NCI-H1092 treated with DMSO at 0.1 percent for 48 hours (cell line): ENCODE measurements at places on chromosomes 11 and 22.
A peak's percentile ranks its signal among the peaks of the same experiment; 100 is the strongest.

GRCh38 chr22:31136711-31137110 is 3.6 kb downstream of the PLA2G3 start:
- no peak for DNase-seq

GRCh38 chr11:84471501-84471900 is 1155.6 kb downstream of the DLG2 start:
- no peak for DNase-seq

DNA sequence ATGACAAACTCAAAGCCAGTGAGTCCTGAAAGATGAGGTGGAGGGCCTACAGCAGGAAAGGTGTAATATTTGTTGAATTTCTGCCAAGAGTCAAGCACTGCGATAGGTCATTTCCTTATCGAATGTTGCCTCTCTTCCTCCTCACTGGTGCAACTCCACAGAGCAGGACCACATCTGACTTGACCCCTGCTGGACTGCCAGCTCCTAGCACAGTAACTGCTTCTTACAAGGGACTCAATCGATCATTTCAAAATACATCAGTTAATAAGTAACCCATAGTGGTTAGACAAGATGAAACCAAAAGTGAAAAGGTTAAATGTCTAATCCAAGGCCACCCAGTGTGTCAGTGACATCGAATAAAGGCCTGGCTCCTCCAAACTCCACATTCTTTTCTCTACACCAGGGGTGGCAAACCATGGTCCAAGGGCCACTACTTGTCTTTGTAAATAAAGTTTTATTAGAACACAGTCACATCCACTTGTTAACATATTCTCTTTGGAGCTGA is 98.5 kb upstream of the CSNK2A3 start:
- DNase-seq: no peak

DNA sequence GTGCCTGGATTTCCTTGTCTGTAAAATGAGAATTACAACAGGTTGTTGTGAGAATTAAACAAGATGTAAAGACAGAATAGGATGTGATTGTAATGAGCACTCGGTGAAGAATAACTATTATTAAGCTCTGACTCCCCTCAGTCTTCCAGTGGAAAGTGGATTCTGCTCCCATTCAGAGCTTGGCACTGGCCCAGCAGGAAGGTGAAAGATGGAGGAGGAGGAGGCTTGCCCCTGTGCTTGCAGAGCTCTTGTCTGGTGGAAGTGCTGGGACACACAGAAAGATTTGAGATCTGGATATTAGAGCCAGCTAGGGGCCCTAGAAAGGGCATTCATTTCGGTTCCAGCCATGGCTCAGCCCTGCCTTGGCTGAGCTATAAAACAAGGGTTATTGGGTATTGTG is 28.2 kb downstream of the PHLDB1 start:
- DNase-seq: no peak

DNA sequence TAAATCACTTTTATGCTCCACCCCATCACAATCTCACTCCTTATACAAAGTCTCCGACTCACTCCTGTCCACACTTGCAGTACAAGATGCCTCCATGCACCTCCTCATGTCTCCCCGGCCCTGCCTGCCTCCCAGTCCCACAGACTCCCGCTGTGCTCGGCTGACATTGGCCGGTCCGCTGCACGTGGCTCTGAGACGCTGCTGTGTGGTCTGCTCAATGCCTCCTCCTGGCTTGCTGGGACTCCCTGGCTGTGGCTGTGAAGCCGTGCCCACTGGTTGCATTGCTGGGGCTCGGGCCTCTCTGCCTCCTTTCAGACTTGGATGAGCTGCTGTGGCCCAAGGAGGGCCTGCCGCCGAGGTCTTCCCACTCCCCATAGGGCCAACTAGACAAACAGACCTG is 224.0 kb upstream of the B3GAT1 start:
- no peak for DNase-seq

DNA sequence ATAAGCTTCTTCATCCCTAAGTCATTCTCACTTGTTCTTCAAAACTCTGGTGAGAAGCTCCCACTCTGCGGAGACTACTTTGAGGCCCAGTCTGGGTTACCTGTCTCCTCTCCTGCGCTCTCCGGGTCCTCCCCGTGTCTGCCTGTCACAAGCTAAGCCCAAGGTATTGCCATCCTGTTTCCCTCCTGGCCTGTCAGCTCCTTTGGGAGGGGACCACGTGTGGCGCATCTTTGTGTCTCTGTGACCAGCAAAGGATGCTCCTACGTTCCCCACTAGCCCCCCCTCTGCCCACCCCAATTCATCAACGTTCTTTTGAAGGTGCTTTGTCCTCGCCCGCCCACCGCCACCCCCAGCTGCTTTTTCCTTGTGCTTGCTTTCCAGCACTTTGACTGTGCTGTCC is 31.8 kb upstream of the FBLN1 start:
- DNase-seq: no peak

DNA sequence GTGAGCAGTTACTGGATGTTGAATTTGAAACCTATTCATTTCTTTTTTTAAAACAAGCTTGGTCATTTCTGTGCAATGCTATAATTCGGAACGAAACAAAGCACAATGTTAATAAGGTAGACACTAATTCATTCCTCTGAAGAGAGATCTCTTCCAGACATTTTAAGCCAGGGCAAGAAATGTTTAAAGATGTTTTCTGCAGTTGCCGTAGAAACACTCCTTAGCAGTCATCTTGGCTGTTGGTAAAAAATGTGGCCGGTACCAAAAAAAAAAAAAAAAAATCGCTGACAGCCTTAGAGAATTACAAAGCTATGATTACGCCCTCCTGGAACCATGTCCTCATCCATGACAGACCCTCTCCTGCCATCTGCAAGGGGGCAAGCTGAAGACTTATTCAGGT is 66.4 kb upstream of the TTC12 start:
- DNase-seq: no peak

DNA sequence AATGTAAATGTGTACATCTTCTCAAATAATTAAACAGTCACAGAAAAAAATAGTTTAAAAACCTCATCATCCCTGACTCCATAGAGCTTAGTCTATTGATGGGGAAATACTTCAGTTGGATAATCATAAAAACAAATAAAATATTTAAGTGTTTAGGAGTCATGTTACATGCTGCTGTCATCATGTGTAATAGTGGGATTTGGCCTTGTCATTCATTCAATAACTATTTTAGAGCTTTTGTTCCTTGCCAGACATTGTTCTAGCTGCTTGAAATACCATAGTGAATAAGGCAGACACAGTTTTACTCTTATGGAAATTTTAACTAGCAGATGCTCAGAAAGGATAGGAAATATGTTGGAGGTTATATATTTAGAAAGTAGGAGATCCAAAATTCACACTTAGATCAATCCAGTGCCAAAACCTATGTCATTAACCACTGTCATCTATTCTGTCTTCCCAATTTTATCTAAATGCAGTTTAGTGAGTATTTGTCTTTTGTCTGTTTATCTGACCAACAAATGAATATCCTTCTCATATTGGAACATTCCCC is 324.7 kb downstream of the CASP12 start:
- no peak for DNase-seq

GRCh38 chr22:17842386-17842785 is 68.1 kb upstream of the BID start:
- DNase-seq: no peak

GRCh38 chr11:62125316-62125715 is 1.5 kb downstream of the INCENP start:
- no peak for DNase-seq

- no peak for DNase-seq
Observed at GRCh38 chr11:5846701-5847100, 5.0 kb upstream of the OR52E6 start.

DNA sequence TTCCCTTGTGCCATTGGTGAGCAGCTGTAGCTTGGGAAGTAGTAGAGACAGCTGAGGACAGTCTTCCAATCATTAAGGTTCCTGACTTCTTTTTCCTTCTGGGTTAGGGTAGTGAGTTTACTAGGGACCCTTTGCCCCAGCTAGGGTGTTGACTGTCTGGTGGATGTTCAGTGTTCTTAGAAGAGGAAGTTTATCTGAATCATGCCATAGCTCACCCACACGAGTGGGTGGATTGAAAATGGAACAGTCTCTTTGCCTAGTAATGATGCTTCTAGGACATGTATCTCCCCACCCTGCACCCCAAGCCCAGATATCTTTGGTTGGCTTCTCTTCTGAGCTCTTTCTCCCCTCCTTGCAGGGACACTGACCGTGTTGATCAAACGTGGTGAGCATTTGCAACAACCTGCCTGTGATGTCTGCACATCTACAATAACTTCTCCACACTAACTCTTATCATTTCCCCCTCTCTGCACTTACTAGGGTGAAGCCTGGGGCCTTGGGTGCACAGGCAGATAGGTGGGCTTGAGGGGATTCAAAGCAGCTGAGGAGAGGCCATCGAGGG is 57.1 kb upstream of the HORMAD2 start:
- no peak for DNase-seq

GRCh38 chr11:96149743-96150555 is 193.0 kb downstream of the MAML2 start:
- DNase-seq: no peak

GRCh38 chr11:12448131-12448939 is 71.0 kb downstream of the PARVA start:
- DNase-seq: no peak

- DNase-seq: no peak
Observed at GRCh38 chr11:13902523-13902922, 60.0 kb upstream of the SPON1 start.

DNA sequence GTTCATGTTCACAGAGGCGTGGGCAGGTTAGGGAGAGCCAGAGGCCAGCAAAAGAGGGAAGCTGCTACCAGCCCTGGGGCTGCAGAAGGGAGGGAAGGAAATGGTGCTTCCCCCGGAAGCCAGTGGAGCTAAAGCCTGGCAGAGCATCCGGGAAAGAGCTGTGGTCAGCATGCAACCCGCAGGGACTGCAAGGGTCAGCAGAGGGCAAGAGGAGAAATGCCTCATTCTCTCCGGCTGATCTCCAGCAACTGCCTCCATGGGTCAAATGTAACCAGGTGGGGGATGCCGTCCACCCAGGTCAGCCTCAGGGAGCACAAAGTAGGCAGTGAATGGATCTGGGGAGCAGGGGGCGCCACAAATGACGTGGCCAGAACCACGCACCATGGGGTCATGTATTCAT is 36.9 kb upstream of the PRR5 start:
- no peak for DNase-seq

DNA sequence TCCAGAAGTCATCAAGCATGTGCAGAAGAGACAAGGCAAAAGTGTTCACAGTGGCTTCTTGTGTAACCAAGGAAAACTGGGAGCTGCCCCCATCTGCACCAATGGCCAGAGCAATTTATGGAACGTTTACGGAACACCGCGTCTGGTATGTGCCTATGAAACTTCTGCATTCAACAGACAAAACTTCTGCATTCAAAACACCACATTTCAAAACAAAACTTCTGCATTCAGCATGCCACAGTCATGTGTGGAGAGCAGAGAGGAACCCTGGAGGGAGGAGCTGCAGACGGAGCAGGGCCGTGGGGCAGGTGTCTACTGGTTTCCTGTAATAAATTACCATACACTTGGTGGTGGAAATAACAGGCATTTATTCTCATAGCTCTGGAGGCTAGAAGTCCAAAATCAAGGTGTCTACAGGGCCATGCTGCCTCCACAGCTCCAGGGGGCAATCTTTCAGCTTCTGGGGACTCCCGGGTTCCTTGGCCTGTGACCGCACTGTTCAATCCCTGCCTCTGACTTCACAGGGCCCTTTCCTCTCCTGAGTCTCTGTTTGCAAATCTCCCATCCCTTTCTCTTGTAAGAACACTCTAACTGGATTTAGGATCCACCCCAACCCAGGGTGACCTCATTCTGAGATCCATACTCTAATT is 32.2 kb downstream of the RPL3 start:
- no peak for DNase-seq

DNA sequence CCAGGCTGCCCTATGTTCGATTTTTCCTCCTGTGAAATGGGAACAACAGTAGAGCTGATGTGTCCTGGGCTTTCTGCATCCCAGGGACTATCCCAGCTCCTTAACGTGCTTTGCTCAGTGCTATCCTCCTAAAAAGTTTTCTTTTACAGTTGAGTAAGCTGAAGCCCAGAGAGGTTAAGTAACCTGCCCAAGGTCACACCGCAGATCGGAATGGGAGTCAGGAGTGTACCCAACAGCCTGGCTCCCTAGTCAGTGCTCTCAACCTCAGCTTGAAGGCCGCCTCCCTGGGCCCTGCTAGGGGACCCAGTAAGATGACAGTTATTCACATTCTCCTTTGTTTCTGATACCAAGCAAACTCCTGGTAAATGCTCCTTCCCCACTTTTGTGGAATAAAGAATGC is 45.9 kb downstream of the PARVB start:
- DNase-seq: no peak

DNA sequence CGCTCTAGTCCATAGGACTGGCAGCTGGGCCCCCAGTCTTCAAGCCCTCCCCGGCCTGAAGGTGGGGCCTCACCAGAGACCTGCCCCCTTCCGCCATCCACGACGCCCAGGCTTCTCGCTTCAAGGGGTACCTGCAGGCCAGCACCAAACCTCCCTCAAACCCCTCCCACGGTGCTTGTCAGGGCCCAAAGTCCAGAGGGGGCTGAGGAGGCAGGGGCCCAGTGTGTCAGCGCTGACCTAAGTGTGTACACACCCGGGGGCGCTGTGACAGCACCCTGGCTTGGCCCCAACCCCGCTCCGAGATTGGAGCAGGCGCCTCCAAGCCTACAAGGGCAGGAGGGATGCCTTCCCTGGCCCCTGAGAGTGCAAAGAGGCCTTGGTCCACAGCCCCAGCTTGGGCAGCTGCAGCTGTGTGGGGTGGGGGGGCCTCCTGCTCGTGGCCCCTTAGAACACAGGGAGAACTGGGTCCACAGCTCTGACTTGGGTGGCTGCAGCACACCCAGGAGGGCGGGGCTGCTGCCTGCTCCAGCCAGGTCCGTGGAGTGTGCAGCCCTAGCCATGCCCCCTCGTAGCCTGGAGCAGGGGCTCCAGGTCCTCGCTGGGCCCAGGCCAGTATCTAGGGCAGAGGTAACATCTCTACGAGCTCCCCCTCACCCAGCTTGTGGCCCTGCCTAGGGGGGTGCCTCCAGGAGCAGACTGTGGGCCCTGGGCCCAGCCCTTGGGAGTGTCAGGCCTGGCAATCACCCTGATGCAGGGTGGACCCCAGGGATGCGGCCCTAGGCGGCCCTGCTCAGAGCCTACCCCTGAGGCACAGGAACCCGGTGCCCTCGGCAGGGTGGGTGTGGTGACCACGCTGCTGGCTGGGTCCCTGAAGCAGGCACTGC is 4.9 kb downstream of the SBF2 start:
- DNase-seq: no peak

GRCh38 chr11:61814247-61814957 is 2.4 kb downstream of the FADS1 start:
- no peak for DNase-seq

- DNase-seq: peak; percentile 9
Observed at GRCh38 chr11:68313574-68314202, 1.3 kb downstream of the LRP5 start.

GRCh38 chr22:19419464-19420178 is 11.9 kb downstream of the HIRA start:
- no peak for DNase-seq
